ENCODE measurements at places on chromosomes 1 and 21.

DNA sequence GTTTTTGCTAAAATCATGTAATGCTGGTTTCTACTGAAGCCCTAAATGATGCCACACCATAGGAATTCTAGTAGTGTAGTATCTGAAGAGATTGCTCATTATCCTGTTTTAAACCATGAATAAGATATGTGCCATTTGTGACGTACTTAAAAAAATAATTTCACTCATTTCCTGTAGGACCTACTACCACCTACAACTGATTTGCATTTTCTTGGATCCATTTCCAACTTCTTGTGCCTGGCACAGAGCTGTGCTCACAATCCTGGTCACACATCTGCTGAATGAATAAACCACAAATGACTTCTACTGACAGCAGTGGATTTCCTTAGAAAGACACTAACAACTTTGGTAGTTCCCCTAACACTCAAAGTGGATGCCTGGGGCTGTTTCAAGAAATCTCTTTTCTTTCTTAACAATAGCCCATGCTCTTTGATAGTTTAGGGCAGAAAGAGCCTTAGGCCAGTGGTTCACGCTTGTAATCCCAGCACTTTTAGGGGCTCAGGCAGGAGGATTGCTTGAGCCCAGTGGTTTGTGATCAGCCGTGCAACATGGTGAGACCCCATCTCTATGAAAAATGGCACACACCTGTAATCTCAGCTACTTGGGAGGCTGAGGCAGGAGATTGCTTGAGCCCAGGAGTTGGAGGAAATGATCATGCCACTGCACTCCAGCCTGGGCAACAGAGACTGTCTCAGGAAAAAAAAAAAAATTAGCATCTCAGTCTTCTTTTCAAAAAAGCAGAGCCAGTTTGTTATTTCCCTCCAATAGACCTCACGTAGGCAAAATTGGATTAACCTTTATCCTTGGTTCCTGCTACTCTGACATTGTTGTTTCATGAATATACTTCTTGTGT lies 13.0 kb upstream of the BATF3 start:
- no peak for DNase-seq

GRCh38 chr1:110591956-110592355 lies 14.2 kb downstream of the KCNA2 start:
- no peak for DNase-seq

DNA sequence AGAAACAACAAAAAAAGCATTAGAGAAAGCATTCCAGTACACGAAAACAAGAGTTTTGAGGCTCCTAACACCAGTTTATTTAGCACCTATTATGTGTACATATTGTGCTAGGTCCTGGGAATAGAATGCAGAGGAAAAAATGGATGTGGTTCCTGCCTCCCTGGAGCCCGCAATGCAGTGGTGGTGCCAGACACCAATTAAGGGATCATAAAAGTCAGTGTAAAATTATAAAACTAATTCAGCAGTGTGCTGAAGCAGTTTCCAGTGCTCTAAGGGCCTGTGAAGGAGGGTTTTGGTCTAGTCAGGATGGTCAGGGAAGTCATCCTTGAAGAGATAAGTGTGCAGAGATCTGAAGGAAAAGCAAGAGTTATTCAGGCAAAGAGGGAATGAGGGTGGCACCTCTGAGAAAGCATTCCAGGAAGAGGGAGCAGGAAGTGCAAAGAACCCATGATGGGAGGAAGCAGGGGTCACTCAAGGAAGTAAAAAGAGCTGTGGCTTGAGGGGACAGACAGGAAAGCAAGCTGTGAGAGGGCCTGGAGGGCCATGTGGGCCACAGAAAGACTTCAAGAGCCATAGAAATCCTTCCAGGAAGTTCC lies 65.2 kb upstream of the IFNLR1 start:
- DNase-seq: no peak

- DNase-seq: no peak
These were observed 35.6 kb upstream of the WASF2 start for GRCh38 chr1:27525296-27526272.

DNA sequence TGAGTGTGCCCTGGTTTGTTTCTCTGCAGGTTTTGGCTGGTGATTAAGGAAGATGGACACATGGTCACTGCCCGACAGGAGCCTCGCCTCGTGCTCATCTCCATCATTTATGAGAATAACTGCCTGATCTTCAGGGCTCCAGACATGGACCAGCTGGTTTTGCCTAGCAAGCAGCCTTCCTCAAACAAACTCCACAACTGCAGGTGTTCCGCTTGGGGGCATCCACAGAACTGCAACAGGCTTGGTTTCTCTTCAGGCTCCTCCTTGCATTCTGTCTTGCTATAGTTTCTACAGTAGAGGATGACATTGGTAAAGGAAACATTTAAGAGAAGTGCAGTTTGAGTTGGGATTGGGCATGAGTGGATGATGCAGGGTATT lies 6.8 kb downstream of the MTARC2 start:
- DNase-seq: no peak

DNA sequence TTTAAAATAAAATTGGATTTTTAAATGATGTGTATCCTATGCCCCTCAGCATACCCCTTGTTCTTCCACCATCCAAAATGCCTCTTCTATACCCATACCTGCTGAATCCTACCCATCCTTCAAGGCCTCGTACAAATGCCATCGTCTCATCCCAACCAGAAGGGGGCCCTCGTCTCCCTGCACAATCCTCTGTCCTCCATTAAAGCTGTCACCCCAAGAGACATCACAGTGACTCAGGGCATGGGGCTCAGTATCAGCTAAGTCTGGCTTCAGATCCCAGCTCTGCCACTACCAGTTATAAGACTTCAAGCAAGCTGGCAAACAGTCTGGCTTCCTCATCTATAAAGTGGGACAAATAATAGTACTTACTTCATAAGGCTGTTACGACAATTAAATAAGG lies 23.8 kb downstream of the IGFN1 start:
- no peak for DNase-seq

- DNase-seq: no peak
These were observed 14.7 kb upstream of the IL24 start for GRCh38 chr1:206882555-206882954.

DNA sequence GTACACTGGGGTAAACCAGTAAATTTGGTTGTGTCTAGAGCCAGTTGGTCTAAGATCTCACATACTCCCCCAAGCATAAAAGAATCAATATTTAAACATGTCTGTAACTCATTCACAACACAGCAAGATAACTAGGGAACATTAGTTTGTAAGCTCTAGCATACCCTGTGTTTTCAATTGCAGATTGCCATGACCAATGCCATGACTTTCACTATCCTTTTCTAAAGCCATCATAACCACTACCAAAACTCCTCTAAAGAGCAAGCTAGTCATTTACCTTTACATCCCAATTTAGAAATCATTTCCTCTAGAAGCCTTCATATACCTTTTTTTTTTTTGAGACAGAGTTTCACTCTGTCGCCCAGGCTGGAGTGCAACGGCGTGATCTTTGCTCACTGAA lies 56.5 kb upstream of the PLA2G4A start:
- DNase-seq: no peak

DNA sequence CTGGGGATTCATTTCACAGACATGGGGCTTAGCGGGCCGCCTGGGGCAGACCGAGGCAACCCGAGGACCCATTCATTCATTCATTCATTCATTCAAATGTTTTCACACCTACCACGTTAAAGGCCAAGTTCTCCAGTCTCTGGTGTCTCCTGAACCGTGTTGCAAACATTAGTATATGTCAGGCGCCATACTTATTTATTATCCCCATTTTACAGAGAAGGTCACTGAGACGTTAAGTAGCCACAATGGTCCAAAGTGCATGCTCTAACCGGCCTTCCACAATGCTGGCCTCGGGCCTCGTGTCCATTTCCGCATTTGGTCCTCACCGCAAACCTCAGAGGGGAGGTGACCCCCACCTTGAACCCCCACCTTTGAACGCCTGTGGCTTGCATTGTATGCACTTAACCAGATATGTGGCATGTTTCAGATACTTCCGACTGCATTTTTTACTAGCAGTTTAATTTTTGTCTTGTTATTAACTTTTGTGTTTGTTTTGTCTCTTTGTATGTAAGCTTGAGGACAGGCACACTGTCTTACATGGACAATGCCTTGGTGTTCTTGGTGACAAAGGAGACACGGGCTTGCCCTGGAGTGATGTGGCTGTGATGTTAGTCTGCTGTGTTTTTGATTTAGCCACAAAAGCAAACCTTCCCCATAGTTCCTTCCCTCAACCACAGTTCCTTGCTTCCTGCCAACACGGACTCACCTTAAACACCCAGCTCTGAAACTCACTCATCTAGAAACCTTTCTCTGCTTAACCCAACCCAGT lies 1.2 kb upstream of the IFFO2 start:
- DNase-seq: no peak

- no peak for DNase-seq
These were observed 93.2 kb downstream of the TNFSF18 start for GRCh38 chr1:172957491-172957890.

- no peak for DNase-seq
These were observed 305.4 kb downstream of the DISC1 start for GRCh38 chr1:231931846-231932454.

DNA sequence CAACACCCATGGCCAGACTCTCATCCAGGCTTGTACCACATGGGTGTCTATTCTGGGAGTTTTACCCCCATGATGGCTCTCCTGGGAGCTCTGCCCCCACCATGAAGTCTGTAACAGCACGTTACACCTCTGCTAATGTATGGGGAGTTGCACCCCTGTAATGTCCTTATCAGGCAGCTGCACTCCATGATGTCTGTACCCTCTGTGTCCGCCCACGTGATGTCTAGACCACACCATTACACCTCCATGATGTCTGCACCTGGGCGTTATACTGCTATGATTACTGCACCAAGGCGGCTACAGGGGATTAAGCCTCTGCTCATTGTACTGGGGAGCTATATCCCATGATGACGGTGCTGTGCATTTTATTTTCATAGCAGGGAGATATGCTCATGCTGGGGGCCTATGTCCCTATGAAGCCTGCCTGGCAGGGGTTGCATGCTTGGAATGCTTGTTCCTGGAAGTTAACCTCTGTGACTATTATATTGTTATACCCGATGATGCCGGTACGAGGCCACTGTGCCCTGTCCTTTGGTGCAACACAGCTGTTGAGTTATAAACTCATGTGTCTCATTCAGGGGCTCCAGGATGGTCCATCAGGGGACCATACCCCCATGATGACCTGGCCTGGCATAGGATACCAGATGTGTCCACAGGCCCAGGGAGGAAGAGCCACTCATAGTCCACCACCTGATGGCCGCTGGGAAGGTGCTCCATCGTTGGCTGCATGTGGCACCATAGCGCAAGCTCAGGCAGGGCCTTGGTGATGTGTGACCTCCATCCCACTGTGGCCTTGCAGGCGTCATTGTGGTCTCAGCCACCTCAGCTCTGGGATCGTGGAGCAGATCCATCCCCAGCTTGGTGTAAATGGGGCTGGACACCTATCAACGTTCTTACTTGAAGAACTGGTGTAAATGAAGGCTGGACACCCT lies 12.1 kb downstream of the PTPRF start:
- DNase-seq: no peak

- no peak for DNase-seq
These were observed 30.6 kb upstream of the CSF1 start for GRCh38 chr1:109879881-109880525.

- no peak for DNase-seq
These were observed 23.1 kb downstream of the IL10RB start for GRCh38 chr21:33289199-33289819.

DNA sequence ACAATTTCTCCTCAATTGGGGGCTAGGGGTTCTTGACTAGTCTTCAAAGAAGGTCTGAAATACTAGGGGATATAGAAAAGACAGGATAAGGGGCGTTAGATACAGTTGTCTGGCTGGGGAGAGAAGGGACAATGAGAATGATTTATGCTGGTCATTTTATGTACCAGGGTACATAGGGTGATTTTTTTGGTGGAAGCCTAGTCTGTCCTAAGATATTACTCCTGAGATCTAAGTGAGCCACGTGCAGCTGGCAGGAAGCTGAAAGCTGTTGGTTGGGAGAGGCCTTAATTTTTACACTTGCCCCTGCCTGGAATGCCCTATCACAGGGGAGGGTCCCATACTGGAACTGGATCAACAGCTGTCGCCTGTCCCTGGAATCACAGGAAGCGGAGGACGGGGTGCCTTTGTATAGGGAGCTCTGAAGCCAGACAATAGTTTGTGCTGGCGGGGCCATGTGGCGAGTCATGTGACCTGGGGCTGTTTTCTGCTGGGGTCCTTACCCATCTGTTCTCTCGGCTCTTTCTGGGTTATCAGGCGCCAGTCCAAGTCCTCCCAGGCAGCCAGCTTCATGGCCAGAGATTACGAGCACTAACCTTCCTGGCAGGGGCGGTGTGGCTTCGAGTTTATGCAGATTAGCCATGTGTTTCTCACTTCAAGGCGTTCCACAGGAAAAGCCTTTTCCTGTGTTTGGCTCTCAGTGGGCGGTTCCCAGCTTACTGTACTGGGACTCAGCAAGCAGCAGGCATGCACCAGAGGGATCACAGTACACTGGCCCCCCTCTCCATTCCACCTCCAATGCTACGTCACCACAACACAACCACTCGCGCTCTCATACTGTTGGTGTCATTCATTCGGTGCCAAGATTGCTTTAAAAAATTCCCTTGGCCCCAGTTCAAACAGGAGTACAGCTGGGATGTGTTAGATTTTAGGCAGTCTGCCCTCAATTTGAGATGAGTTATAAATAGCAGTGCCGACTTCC lies 27.5 kb downstream of the ARID1A start:
- no peak for DNase-seq

DNA sequence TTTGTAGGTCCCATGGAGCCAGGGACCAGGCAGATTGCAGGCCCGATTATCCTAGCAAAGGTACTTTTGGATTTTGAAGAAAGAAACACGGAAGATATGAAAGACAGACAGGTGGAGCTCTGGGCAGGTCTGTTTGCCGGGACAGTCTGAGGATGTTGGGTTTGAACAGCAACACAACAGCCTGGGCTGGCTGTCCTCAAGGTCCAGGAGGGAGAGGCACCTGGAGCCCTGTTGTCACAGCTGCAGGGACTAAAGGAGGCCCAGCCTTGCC lies 14.6 kb downstream of the H6PD start:
- DNase-seq: no peak

GRCh38 chr1:196896355-196896754 lies 8.5 kb downstream of the CFHR4 start:
- no peak for DNase-seq

DNA sequence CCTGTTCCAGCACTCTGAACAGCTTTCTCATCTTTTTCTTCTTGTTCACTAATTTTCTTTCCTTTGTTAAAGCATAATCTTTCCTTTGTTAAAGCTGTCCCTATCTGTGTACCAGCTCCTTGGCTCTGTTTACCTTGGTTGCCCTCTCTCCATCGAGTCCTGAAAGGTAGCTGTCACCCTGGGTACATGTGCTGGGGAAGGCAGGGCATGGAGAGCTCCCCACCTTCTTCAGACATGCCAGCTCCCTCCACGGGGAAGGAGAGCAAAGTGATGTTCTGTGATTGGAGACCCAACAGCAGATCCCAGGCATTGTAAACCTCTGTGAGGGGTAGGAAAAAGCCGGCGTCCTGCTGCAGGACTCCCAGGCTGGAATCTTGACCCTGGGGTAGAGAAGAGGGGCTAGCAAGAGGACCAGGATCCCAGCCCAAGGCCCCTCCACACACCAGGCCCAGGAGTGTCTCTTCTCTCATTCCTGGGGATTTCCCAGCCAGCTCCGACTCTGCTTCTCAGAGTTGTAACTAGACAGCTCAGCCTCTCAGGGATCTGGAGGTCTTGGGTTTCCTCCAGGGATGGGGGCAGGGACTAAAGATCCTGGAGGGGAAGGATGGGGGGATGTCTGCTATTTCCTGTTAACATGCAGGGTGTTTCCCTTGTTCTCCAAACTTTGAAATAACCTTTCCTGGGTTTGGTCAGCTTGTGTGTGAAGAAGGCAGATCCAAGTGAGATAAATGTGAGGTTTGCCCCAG lies 34.4 kb downstream of the TMCC2 start:
- no peak for DNase-seq

Data from stimulated activated CD4-positive, alpha-beta T cell treated with anti-CD3 and anti-CD28 coated beads, Interleukin-1b, Interleukin-23, amount 100 ng/mL, for 1 hour (primary cell).